Esophagus squamous epithelium (tissue), 5 donors: ENCODE measurements at places on chromosomes 1 and 21.

GRCh38 chr1:62676611-62677356, 11.4 kb downstream of the DOCK7 start:
- no peak for DNase-seq

DNA sequence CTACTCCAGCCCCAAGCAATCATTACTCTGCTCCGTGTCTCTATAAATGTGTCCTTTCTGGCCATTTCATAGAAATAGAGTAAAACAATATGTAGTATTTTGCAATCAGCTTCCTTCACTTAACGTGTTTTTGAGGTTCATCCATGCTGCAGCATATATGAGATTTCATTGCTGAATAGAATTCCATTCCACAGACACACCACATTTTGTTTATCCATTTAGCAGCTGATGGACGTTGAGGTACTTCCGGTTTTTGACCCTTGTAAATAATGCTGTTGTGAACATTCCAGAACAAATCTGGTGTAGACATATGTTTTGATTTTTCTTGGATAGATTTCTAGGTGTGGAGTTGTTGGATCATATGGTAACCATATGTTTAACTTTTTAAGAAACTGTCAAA, 30.7 kb downstream of the ADAM30 start:
- DNase-seq = no peak

DNA sequence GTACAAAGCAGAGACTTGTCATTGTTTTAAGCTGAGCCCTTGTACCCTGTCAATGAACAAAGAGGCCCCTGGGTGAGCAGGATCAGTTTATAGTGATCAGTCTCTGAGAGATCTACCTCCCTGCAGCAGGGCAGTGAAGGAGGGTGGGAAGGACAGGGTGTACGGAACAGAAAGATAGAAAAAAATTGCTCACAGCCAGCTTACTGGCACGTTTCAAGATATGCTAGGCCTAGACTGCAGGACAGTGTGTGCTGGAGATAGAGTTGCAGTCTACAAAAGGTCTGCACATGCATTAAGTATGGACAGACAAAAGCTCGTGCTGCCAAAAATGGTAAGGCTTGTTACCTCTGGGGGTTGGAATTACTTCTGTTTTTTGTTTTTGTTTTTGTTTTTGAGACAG, 34.6 kb downstream of the OVAAL start:
- no peak for DNase-seq

DNA sequence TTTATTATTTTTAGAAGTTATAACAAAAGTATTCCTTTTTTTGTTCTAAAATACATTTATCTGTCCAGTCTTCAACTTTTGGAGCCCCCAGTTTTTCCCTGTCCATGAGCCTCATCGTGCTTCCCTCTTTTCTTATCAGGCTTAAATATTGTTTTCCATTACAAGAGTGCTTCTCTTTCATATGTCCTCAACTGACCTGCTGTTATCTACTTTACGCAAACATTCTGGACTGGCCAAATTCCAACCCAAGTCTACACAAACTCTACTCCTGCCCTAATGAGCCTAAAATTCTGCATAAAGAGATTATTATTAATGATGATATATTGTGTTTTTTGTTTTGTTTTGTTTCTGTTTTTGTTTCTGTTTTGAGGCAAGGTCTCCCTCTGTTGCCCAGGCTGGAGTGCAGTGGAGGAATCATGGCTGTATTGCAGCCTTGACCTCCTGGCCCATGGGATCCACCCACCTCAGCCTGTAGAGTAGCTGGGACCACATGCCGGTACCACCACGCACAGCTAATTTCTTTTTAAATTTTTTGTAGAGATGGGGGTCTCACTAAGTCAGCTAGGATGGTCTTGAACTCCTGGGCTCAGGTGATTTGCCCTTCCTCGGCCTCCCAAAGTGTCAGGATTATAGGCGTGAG, 318.8 kb upstream of the NEGR1 start:
- DNase-seq = no peak

GRCh38 chr21:41951876-41952567, 1.8 kb downstream of the C2CD2 start:
- no peak for DNase-seq

GRCh38 chr1:100178091-100178490, at the start of gene LRRC39:
TSS of gene LRRC39 (minus strand) at chr1:100178256. CDS start at chr1:100168516, 9,740 bp downstream.
- DNase-seq = no peak

DNA sequence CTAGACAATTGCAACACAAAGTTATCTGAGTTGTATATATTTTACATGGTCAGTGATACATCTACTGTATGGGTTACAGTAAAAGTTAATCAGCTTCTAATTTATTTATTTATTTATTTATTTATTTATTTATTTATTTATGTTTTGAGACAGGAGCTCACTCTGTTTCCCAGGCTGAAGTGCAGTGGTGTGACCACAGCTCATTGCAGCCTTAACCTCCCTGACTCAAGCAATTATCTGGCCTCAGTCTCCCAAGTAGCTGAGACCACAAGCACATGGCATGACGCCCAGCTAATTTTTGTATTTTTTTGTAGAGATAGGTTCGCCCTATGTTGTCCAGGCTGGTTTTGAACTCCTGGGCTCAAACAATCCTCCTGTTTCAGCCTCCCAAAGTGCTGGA, 241.6 kb downstream of the PTPRC start:
- no peak for DNase-seq
